ENCODE measurements at places on chromosomes 11 and 22.

- peak; percentile 36 for DNase-seq
Observed at GRCh38 chr11:33268945-33269540, 11.9 kb downstream of the HIPK3 start.

GRCh38 chr11:95016139-95016538, 8.9 kb upstream of the KDM4E start:
- DNase-seq, result no peak

DNA sequence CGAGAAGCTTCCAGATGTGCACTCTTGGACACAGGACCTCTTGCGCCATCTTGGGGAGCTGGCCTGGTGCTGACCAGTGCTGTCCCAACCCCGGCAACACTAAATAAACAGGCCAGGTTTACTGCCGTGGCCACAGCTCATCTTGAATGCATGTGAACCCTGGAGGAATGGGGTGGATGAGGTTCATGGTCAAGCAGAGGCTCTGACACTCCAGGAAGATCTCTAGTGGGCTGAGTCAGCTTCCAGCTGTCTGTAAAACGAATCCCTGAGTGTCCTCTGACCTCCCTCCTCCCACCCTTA, 51.8 kb downstream of the ALX4 start:
- no peak for DNase-seq

DNA sequence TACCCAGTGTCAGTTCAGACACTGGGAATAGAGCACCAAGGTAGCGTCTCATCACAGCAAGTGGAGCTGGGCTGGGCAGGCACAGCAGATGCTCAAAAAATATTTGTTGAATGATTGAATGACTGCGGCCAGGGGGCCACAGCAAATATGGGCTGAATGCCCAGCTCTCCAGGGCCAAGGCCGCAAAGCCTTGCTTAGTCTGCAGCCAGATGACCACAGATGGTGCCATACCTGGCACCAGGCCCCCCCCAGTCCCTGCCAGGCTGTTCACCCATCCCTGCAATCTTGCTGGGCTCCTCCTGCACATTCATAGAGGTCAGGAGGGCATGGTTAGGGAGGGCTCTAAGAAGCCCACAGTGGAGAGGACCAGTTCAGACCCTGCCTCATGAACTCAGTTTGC, 32.9 kb downstream of the ZC3H7B start:
- no peak for DNase-seq

DNA sequence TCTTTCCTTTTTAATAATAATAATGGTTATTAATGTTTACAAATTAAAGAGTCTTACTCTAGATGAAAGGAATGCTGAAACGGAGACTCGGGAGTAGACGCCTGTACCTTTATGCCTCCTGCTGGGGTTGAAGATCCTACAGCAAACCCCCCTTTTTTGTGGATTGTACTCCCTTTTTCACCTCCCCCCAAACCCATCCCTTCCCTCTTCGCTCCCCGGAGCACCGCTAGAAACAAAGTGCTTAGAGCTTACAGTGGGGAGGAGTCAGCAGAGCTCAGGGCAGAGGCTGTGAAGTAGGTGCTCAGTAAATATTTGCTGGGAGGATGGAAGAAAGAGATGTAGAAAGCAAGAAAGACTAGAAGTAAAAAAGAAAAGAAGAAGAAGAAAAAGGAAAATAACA, 169.7 kb downstream of the NXPE2 start:
- DNase-seq, result no peak
